Suprapubic skin (tissue), 4 donors: ENCODE measurements at places on chromosomes 4 and X. TPM values are rescaled to one million over a fixed set of nuclear protein-coding genes. Genes with fewer than 3 reads are reported as not detected.

Gene PABPC1L2A
- total RNA-seq = not detected

DNA sequence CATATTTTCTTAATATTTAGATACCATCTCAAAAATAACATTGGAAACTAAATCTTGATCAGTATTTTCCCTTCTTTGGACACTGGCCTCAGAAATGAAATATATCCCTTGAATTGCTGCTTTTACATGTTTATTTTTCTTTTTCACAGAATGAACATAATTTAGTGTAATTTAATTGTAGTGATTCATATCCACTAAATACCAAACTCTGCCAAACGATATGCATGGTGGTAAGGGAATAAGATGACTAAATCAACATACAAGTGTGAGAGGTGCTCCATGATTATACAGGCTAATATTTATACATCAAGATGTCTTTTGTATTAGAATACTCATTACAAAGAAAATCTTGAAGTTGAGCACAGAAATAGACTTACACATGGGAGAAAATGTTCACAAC is 216.8 kb upstream of the PACRGL start:
- no peak for DNase-seq

GRCh38 chrX:53715346-53715924 is 28.9 kb upstream of the HUWE1 start:
- no peak for DNase-seq

DNA sequence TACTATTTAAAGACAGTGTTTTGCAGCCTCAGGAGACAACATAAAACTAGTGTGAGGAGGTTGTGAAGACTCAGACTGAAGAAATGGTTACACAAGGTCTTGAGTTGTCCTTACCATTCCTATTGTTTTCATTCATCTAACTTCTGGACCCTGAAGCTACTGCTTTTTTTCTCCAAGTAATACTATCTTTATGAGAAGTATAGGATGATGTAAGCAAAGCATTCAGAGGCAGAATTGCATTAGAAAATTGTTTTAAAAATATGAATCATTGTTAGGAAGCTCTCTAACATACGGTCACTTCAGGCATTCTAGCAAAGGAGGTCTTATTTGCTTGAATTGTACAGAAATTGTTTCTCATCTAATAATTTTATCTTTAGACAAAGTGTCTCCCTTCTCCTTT is 357.8 kb downstream of the TLL1 start:
- DNase-seq = no peak

- DNase-seq = no peak
Measured at GRCh38 chr4:53122280-53123116, 243.4 kb downstream of the SCFD2 start.

Gene HSD17B13
- 0.49 TPM for total RNA-seq

DNA sequence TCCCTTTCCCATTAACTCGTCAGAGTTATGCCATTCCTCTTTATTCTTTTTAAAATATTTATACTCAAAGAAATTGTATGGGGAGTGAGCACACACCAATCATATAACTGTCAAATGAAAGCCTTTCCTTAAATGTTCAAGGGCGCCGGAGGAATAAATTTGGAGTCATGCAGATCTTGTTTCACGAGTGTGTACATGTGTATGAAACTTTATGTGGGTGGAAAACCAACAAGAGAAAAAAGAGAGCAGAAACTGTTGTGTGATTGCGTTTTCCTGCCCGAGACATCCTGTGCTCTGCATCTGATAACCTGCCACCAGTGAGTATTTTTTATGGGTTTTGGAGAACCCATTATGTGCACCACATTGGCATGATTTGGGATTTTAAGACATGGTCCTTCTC is 88.3 kb downstream of the FHDC1 start:
- no peak for DNase-seq

Gene CXCL3
- 1.0 TPM for total RNA-seq

DNA sequence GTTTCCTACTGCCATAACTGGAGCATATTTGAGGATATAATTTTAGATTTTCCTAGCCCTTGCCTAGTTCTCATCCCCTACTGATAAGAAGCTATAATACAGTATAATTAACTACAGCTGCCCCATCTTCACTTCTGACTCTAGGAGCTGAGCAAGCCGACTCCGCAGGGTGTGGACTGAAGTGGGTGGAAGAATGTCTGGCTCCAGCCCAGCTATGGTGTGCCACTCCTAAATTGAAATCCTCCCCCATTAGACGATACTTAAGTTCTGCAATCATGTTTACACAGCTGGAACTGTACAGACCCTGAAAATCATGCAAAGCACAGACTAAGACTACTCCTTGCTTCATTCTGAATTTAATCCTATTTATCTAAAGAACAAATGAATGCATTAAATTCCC is 93.1 kb downstream of the PCDH19 start:
- DNase-seq = no peak

- no peak for DNase-seq
Measured at GRCh38 chr4:88275949-88276515, 8.3 kb downstream of the PPM1K start.

DNA sequence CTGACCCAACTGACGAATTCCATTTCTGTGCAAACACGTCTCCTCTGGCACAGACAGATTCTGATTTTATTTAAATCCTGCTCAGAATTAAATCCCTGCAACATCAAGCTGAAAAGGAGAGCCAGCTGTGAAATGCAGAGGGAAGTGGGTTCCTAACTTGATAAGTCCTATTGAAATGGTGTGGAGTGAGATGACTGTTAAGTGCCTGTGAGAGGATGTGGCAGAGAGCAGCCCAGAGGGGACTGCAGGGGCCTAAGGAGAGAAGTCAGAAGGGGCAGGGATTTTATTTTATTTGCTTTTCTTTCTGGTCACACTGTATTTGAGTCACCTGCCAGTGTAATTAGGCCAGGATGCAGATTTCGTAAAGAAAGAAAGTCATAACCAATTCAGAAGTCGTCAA is 277.4 kb downstream of the NKX6-1 start:
- no peak for DNase-seq

DNA sequence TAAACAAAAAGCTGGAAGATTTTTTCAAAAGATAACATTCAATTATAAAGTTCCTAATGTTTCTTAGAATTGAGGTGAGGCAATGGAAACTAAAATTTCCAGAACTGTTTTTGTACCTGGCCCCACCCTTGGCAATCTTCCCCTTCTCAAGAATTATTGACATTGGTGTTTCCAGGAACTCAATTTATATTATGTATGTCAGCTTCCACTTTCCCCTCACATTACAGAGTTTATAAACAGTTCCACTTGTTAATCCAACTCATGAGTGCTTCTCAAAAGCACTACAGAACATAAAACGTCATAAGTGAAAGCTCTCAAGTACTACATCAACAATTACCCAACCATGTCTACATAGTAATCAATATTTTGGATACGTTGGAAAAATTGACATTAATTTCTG is 107.4 kb downstream of the FAM13A start:
- DNase-seq = no peak

DNA sequence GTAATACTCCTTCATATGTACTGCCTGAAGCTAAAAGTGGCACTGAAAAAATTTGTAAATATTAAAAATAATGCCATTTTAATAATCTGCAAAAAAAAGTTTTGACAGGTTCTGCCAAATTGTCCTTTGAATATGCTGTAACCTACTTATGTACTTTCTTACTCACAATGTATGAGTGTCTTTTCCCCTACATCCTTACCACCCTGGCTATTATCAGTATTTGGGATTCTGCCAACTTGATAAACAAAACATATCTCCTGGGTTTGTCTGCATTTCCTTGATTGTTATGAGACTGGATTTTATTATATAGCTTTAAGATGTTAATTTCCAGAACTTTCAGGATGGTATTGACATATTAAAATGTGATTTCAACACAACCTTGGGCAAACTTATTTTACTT is 187.9 kb downstream of the CHM start:
- DNase-seq = no peak

Gene CORIN
- total RNA-seq = 1.6 TPM
